Progenitor cell of endocrine pancreas (in vitro differentiated cells): ENCODE measurements at places on chromosomes 13 and 19. TPM values are rescaled to one million over a fixed set of nuclear protein-coding genes. Genes with fewer than 3 reads are reported as not detected.

ZNF805 gene
- 15.6 and 16.3 TPM in 2 replicates for total RNA-seq

MCF2L gene
- total RNA-seq, result 82.6 and 90.0 TPM in 2 replicates

SHANK1 gene
- total RNA-seq, result 0.20 and 0.36 TPM in 2 replicates

ZNF223 gene
- 14.2 and 14.4 TPM in 2 replicates for total RNA-seq

CYP4F2 gene
- not detected in 2 replicates for total RNA-seq

PPP1R15A gene
- 44.5 and 48.9 TPM in 2 replicates for total RNA-seq

ZNF221 gene
- total RNA-seq, result 12.0 and 14.8 TPM in 2 replicates

ZNF208 gene
- not detected in 2 replicates for total RNA-seq

BBC3 gene
- 18.3 and 23.5 TPM in 2 replicates for total RNA-seq

SIGLEC10 gene
- not detected in 2 replicates for total RNA-seq

C5AR1 gene
- 2.4 and 2.9 TPM in 2 replicates for total RNA-seq

KLK14 gene
- 0.62 and 0.89 TPM in 2 replicates for total RNA-seq

GRCh38 chr13:110037925-110038573 lies 251.7 kb upstream of the IRS2 start:
- H3K4me1 ChIP-seq, result peaks cover 5% of the 10 kb centered on the region
- no peak for DNase-seq
- H3K36me3 ChIP-seq, result no peaks in the 10 kb centered on the region
- no peak overlapping the region for H3K27ac ChIP-seq
- H3K27me3 ChIP-seq, result peaks cover 11% of the 10 kb centered on the region
- no peak overlapping the region for H3K4me3 ChIP-seq

GRCh38 chr19:10894911-10895213 lies 23.5 kb downstream of the CARM1 start:
- H3K27ac ChIP-seq, result no peak overlapping the region
- DNase-seq, result no peak
- H3K4me3 ChIP-seq, result no peak overlapping the region
- H3K36me3 ChIP-seq, result no peaks in the 10 kb centered on the region
- H3K27me3 ChIP-seq, result no peaks in the 10 kb centered on the region
- H3K4me1 ChIP-seq, result peaks cover 23% of the 10 kb centered on the region

- no peak for DNase-seq
- no peaks in the 10 kb centered on the region for H3K4me1 ChIP-seq
- H3K27ac ChIP-seq, result no peak overlapping the region
- no peaks in the 10 kb centered on the region for H3K27me3 ChIP-seq
Measured at GRCh38 chr13:78024996-78025395, 106.4 kb upstream of the EDNRB start.

GRCh38 chr19:14476673-14477401 lies 1.7 kb upstream of the PTGER1 start:
- no peak overlapping the region for H3K4me3 ChIP-seq
- H3K36me3 ChIP-seq, result peaks cover 7% of the 10 kb centered on the region
- DNase-seq, result no peak
- peaks cover 3% of the 10 kb centered on the region for H3K4me1 ChIP-seq
- H3K27me3 ChIP-seq, result no peaks in the 10 kb centered on the region
- peak overlapping the region; percentile 90 for H3K27ac ChIP-seq

DNA sequence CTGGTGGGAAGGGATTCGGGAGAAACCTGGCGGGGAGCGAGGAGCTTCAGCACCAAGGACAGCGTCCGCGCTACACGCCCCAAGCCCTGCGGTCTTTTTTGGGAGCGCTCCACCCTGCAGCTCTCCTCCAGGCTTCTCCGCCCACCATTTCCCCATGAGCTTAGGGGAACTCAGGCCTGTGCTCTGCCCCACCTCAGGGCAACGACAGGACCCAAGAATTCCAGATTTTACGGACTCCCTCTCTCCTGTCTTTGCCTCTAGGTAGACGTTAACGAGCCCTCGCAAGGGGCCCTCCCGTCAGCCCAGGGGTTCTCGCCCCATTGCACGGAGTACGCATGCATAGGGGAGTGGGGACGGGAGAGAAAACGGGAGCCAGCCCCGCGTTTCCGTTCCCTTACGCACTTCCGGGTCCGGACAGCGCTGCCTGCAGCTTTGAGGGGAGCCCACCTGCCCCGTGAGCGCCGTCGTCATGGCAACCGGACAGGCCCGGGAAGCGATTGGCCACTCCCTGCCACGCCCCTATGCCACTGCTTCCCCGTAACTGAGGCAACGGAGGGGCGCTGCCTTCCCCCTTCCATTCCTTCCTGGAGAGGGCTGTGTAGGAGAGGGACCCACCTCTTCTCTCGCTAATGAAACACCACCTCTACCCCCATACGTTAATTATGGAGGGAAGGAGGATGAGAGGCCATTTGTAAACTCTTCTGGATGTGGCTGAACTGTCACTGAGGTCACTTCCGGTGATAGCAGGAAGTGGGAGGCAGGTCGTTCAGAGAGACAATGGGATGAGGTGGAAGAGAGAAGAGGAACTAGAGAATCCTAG lies 20.8 kb downstream of the NOVA2 start:
- peaks cover 37% of the 10 kb centered on the region for H3K27me3 ChIP-seq
- H3K27ac ChIP-seq, result peak overlapping the region; percentile 87
- H3K4me1 ChIP-seq, result peaks cover 3% of the 10 kb centered on the region
- peak overlapping the region; percentile 69 for H3K4me3 ChIP-seq
- DNase-seq, result peak; percentile 70
- H3K36me3 ChIP-seq, result no peaks in the 10 kb centered on the region

DNA sequence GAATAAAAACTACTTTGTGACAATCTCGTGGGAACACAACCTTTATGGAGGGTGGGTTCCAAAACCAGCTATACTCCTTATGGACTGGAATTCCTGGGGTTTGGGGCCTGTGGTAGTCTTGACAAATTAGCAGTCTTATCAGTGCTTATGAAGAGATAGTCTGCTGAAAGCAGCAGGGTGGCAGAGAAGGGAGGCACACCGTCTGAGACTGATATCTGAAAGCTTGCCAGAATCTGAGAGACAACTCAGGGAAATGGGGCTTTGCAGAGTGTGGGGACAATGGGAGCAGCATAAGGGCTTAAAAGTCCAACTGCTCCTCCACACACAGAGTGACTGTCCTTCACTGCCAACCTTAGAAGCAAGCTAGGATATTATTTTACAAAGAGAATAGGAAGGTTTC lies 95.9 kb downstream of the UGGT2 start:
- H3K36me3 ChIP-seq, result peaks cover 49% of the 10 kb centered on the region
- H3K27ac ChIP-seq, result no peak overlapping the region
- peaks cover 5% of the 10 kb centered on the region for H3K4me1 ChIP-seq
- no peak for DNase-seq
- H3K4me3 ChIP-seq, result no peak overlapping the region

- H3K4me3 ChIP-seq, result no peak overlapping the region
- peaks cover 8% of the 10 kb centered on the region for H3K27me3 ChIP-seq
- no peaks in the 10 kb centered on the region for H3K4me1 ChIP-seq
- no peak overlapping the region for H3K27ac ChIP-seq
- DNase-seq, result no peak
Measured at GRCh38 chr19:3383121-3383722, 16.8 kb downstream of the NFIC start.

GRCh38 chr19:14915116-14915515 lies 26.2 kb upstream of the OR7C2 start:
- H3K27me3 ChIP-seq, result no peaks in the 10 kb centered on the region
- H3K4me3 ChIP-seq, result no peak overlapping the region
- no peak overlapping the region for H3K27ac ChIP-seq
- no peak for DNase-seq

DNA sequence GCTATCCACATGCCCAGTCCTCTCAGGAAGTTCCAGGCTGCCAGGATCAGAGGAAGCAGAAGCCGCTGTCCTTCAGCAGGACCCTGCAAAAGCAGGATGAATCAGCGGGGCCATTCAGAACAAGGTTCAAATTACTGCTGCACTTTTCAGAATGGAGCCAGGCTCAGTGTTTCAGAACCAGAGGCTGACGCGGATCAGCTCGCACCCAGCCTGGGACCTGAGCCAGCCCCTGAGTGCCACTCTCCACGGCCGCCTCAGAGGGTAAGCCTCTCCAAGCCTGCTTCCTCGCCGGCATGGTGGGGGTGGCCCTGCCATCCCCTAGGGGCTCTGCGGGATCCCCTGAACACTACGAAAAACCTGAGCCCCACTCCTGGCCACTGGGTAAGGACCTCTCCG lies 24.7 kb downstream of the RASA3 start:
- DNase-seq, result no peak
- H3K4me1 ChIP-seq, result peaks cover 11% of the 10 kb centered on the region
- no peaks in the 10 kb centered on the region for H3K36me3 ChIP-seq
- no peak overlapping the region for H3K27ac ChIP-seq
- H3K27me3 ChIP-seq, result peaks cover 3% of the 10 kb centered on the region

- no peaks in the 10 kb centered on the region for H3K36me3 ChIP-seq
- DNase-seq, result no peak
Measured at GRCh38 chr19:29309637-29310036, 96.7 kb upstream of the UQCRFS1 start.

- H3K27me3 ChIP-seq, result peaks cover 3% of the 10 kb centered on the region
- DNase-seq, result no peak
- H3K36me3 ChIP-seq, result no peaks in the 10 kb centered on the region
- no peak overlapping the region for H3K4me3 ChIP-seq
Measured at GRCh38 chr13:104015646-104016396, 949.6 kb upstream of the SLC10A2 start.

DNA sequence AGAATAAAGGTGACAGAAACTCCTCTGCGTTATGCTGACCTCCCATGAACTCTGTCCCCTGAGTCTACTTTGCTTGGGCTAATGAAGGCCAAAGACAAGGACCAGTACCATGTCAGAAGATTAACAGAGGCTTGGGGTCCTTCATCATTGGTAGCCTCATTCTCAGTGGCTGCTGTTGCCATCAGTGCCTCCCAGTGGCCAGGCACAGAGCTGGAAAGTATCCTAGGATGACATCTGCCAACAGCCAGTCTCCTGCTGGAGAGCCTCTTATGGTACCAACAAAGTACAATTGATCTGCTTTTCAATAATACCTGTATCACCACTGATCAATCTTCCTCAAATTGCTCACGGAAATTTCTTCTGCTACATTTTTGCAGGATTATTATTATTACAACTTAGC lies 281.6 kb downstream of the DNAJC15 start:
- H3K36me3 ChIP-seq, result no peaks in the 10 kb centered on the region
- DNase-seq, result no peak
- H3K27me3 ChIP-seq, result peaks cover 3% of the 10 kb centered on the region
- no peak overlapping the region for H3K4me3 ChIP-seq

DNA sequence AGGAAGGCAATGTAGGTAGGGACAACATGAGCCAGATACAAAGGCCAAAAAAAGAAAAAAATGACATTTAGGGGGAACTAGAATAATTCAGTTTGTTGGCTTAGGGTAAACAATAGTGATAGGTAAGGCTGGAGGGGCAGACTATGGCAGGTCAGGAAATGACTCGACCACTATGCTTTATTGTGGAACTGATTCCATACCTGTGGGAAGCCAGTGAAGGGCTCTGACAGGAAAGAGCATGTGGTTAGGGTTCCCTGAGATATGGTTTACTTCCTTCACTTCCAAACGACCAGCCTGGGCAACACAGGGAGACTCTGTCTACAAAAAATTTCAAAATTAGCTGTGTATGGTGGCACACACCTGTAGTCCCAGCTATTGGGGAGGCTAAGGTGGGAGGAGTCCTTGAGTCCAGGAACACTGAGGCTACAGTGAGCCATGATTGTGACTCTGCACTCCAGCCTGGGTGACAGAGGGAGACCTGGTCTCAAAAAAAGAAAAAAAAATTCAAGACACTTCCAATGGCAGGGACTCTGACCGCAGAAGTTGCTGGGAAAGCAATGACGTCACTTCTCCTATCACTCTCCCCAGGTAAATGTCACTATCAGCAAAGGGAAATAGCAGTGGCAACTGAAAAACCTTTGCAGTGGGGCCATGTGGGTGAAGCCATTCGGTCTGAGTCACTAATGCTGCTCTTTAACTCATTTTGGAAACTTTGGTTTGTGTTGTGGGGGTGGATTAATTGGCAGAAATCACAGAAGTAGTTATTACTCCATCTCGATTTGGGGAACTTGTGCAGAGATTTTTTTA lies 192.8 kb upstream of the TSC22D1 start:
- DNase-seq, result no peak
- no peaks in the 10 kb centered on the region for H3K27me3 ChIP-seq
- H3K36me3 ChIP-seq, result no peaks in the 10 kb centered on the region
- H3K4me1 ChIP-seq, result peaks cover 47% of the 10 kb centered on the region
- H3K27ac ChIP-seq, result peak overlapping the region; percentile 65

- H3K27me3 ChIP-seq, result peaks cover 69% of the 10 kb centered on the region
- no peak for DNase-seq
- no peak overlapping the region for H3K4me3 ChIP-seq
Measured at GRCh38 chr19:51714848-51715247, 8.9 kb downstream of the HAS1 start.

DNA sequence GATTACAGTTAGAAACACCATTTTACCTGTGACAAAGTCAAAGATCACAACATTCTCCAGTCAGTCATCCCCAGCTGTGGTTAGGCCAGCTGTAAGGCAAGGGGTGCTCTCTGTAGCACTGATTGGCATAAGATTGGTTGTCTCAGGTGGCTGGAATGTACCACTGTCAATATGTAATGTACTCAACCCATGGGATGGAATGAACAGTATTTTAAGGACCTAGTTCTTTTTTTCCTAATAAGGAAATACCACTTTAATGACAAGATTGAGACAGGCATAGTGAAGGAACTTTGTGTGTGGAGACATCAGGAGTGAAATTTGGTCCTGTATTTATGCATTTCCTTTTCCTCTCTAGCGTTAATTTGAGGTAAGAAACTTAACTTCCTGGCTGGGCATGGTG lies 310.7 kb downstream of the ITGBL1 start:
- no peak overlapping the region for H3K27ac ChIP-seq
- H3K4me3 ChIP-seq, result no peak overlapping the region
- peaks cover 2% of the 10 kb centered on the region for H3K4me1 ChIP-seq
- no peak for DNase-seq
- H3K27me3 ChIP-seq, result peaks cover 25% of the 10 kb centered on the region

GRCh38 chr19:48192750-48193149 lies 22.3 kb downstream of the ZSWIM9 start:
- peaks cover 23% of the 10 kb centered on the region for H3K36me3 ChIP-seq
- DNase-seq, result no peak
- no peaks in the 10 kb centered on the region for H3K4me1 ChIP-seq
- H3K27me3 ChIP-seq, result no peaks in the 10 kb centered on the region
- H3K4me3 ChIP-seq, result no peak overlapping the region
